ENCODE measurements at places on chromosomes 2 and 18. TPM values are rescaled to one million over a fixed set of nuclear protein-coding genes. Genes with fewer than 3 reads are reported as not detected.

DNA sequence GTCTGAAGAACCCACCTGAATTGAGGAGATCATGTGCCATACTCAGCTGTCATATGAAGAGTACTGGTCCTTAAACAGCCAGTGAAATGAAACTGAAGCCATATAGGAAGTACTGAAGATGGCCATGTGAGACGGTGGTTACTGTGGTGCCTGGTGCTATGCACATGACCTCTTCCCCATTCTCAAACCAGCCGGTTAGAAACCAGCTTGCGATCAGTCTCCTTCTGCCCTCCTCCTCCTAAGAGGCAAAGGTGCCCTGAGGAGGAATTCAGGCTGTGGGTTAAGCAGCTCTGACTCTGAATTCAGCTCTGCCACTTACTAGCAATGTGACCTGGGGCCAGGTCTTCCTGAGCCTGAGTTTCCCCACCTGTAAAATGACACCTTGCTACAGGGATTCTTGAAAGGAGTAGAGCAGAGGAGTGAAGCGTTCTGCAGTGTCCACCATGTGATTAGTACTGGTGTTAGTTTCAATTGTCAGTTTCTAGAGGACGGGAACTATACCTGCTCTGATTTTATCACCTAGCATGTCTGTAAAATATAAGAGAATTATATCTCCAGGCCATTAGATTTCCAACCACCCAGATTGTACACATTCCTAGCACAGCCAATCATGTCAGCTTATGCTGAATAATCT lies 5.1 kb downstream of the FECH start:
- DNase-seq, result peak; percentile 67

- DNase-seq, result no peak
Measured at GRCh38 chr2:218392459-218392858, 7.2 kb upstream of the CTDSP1 start.

- DNase-seq, result no peak
Measured at GRCh38 chr18:37521510-37522465, 43.8 kb downstream of the CELF4 start.

RBM45 gene
- total RNA-seq, result 12.9 TPM

GRCh38 chr2:23204685-23205242 lies 180.2 kb upstream of the KLHL29 start:
- DNase-seq, result no peak

GRCh38 chr2:142873831-142874287 lies 3.6 kb upstream of the KYNU start:
- DNase-seq, result no peak

DNA sequence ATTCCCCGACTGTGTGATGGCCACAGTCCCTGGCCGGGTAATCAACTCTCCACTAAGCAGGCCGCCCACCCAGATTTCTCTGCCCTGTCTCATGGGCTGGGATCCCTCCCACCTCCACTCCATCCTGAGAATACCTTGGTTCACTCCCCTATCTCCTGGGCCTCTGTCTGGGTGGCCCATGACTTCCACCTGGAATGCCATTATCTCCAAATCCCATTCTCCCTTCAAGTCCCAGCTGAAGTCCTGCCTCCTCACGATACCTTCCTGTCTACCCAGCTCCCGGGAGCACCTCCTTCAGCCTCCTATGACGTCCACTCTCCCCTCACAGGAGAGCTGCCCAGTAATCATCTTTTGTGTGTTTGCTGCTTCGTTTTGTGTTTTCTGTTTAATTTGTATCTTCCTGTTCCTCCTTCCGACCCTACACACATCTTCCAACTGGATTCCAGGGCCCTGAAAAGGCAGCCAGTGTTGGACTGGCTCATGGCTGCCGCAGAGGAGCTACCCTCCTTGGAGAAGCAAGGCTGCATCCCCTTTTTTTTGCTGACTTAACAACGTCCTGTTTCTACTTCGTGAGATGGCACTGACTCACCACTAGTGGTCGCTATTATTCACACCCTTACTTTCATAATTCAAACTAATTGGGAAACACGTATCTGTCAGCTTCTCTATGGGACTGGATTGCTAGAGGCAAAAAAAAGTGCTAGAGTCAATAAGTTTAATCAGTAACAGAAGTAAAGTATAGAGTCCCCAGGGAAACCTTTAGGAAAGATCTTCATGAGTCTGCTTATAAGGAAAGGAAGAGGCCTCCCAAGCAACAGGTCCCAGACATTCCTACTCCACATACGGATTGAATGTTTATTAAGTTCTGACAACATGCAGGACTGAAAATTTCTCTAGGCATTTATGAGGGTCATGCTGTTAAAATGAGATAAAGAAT lies 171.9 kb upstream of the GATA6 start:
- DNase-seq, result no peak

DNA sequence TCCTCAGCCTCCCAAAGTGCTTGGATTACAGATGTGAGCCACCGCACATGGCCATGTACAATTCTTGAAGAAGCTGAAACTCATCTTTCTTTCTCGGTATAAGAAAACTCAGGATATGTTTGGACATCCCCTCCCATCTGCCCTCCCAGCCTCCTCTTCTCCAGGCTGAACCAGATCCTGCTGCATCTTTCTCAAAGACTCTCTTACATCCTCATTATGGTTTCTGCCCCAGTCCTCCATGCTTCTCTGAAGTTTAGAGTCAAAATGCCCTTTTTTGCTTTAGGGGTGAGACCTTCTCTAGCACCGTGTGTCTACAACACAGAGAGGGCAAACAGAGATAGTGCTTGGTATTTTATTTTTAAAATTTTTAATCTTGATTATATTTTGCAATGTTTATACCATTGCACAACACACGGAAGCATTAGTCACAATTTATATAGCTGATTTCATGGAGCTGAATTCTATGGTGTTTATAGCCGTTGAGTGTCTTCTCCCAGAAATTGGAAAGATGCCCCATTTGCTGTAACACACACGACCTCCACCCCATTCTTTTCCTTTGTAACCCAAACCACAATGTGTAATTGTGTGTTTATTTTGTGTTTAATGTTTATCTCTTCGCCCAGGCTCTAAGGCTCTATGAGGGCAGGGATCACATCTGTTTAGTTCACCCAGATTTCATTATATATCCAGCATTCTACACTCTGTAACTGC lies 206.0 kb upstream of the TNP1 start:
- DNase-seq, result no peak

Data from aorta (tissue), 5 donors.